Panc1 (cell line): ENCODE measurements at places on chromosomes 4 and X. TPM values are rescaled to one million over a fixed set of nuclear protein-coding genes. Genes with fewer than 3 reads are reported as not detected.

GRCh38 chrX:38929966-38930421 is 128.7 kb downstream of the MID1IP1 start:
- H3K27ac ChIP-seq, result no peak overlapping the region
- H3K4me1 ChIP-seq, result no peaks in the 10 kb centered on the region
- no peaks in the 10 kb centered on the region for H3K27me3 ChIP-seq
- no peak for DNase-seq
- no peak overlapping the region for H3K4me3 ChIP-seq

DNA sequence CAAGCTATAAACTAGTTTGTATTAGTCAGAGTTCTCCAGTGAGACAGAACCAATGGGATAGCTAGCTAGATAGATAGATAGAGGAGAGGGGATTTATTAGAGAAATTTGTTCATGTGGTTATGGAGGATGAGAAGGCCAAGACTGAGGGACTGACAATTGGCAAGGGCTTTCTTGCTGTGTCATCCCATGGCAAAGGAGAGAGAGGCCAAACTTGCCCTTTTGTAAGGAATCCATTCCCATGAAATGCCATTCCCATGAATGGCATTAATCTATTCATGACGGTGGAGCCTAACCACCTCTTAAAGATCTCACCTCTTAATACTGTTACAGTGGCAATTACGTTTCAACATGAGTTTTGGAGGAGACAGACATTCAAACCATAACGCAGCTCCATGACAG is 58.1 kb downstream of the LINC00632 start:
- no peaks in the 10 kb centered on the region for H3K4me1 ChIP-seq
- DNase-seq, result no peak
- H3K4me3 ChIP-seq, result no peak overlapping the region
- H3K36me3 ChIP-seq, result no peaks in the 10 kb centered on the region

DNA sequence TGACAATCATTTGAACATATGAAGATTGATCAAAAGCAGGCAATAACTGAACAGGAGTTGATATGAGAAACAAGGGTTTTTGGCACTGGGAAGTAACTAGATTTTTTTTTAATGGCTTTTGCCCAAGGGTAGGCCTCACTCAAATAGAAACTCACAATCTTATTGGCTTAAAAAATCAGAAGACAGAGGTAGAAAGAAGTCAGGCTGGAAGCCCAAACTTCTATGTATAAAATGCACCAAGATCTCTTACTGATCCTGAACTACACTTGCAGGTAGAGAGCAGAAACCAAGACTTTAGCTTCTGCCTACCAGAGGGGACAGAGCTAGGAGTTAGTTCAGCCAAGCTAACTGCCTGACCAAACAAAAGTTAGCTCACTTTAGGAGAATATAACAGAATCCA is 74.9 kb downstream of the ADGRA3 start:
- H3K27ac ChIP-seq, result no peak overlapping the region
- H3K4me1 ChIP-seq, result no peaks in the 10 kb centered on the region
- no peaks in the 10 kb centered on the region for H3K27me3 ChIP-seq
- H3K36me3 ChIP-seq, result peaks cover 6% of the 10 kb centered on the region
- no peak overlapping the region for H3K4me3 ChIP-seq

GRCh38 chr4:81632581-81633299 is 161.0 kb upstream of the RASGEF1B start:
- H3K4me1 ChIP-seq, result no peaks in the 10 kb centered on the region
- H3K4me3 ChIP-seq, result no peak overlapping the region
- H3K27me3 ChIP-seq, result no peaks in the 10 kb centered on the region
- DNase-seq, result no peak
- H3K27ac ChIP-seq, result no peak overlapping the region

GRCh38 chr4:94409962-94410361 is 41.8 kb upstream of the PDLIM5 start:
- H3K4me1 ChIP-seq, result no peaks in the 10 kb centered on the region
- no peak overlapping the region for H3K4me3 ChIP-seq
- DNase-seq, result no peak
- no peaks in the 10 kb centered on the region for H3K27me3 ChIP-seq
- no peak overlapping the region for H3K27ac ChIP-seq

GRCh38 chr4:181008164-181008563 is 1235.0 kb upstream of the TENM3 start:
- DNase-seq, result no peak
- H3K27me3 ChIP-seq, result no peaks in the 10 kb centered on the region
- no peak overlapping the region for H3K27ac ChIP-seq
- no peaks in the 10 kb centered on the region for H3K36me3 ChIP-seq

GRCh38 chr4:45120163-45120562 is 393.8 kb upstream of the GNPDA2 start:
- H3K27ac ChIP-seq, result no peak overlapping the region
- no peak for DNase-seq
- no peaks in the 10 kb centered on the region for H3K36me3 ChIP-seq
- no peaks in the 10 kb centered on the region for H3K27me3 ChIP-seq

DNA sequence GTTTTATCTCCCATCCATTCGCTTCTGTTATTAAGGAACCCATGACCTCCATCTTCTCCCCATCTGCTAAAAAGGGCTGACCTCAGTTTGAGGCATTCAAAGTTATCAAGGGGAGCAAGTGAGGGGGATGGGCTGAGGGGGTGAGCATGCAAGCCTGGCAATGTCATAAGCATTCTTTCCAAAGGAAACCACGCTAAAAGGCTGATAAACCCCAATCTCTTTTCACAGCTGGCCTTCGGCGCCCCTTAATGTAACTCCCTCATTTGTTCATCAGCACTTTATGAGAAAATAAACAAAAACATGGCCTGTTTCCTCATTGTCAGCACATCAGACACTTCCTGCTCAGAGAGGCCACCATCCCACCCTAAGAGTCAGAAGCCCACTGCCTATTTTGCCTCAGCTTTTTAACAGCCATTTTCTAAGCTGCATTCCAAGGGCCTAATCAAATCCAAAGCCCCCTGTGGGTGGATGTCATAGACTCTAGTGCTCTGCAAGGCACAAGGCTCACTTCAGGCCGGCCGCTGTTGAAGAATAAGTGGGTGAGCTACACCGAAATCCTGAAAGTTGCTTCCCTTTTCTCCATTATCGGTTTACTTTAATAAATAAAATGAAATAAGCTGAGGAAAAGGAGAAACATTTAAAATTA is 92.0 kb upstream of the SRD5A3 start:
- no peak for DNase-seq
- H3K4me1 ChIP-seq, result no peaks in the 10 kb centered on the region

DNA sequence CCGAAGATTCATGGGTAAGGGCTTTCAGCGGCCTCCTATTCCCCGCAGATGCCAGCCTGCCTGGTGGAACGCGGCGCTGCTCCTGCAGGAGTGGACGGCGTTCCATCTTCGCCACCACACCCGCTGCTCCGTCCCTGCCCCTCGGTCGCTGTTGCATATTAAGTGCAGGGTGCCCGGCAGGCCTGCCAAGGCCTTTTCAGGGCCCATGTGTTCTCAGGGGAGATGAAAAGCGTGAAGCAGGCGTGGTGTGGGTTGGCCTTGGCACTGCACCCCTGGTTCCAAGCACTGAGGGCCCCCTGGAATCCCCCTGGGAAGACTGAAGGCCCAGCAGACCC is 52.0 kb downstream of the SORCS2 start:
- no peaks in the 10 kb centered on the region for H3K4me1 ChIP-seq
- no peak overlapping the region for H3K4me3 ChIP-seq
- no peak for DNase-seq
- H3K27ac ChIP-seq, result no peak overlapping the region
- H3K27me3 ChIP-seq, result no peaks in the 10 kb centered on the region

DNA sequence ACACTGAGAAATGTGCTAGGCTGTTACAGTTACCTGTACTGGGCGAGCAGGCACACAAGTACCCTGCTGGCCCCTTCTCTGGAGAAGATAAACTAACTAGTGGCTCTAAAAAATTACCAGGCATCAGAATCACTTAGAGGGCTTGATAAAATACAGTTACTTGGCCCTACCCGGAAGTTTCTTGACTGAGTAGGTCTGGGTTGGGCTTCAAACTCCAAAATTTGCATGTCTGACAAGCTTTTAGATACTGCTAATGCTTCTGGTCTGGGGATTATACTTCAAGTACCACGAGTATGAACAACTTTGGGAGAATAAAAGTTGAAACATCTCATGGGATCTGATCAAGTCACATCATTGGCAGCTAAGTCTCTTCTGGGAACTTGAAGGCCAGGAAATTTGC is 30.8 kb downstream of the CEP135 start:
- H3K4me3 ChIP-seq, result no peak overlapping the region
- H3K4me1 ChIP-seq, result no peaks in the 10 kb centered on the region
- no peak for DNase-seq
- H3K27me3 ChIP-seq, result no peaks in the 10 kb centered on the region

- no peaks in the 10 kb centered on the region for H3K4me1 ChIP-seq
- H3K27ac ChIP-seq, result no peak overlapping the region
- H3K27me3 ChIP-seq, result no peaks in the 10 kb centered on the region
- no peak for DNase-seq
Measured at GRCh38 chr4:147285751-147286150, 195.1 kb upstream of the EDNRA start.

- DNase-seq, result no peak
- no peaks in the 10 kb centered on the region for H3K27me3 ChIP-seq
- H3K27ac ChIP-seq, result no peak overlapping the region
- H3K36me3 ChIP-seq, result no peaks in the 10 kb centered on the region
- no peaks in the 10 kb centered on the region for H3K4me1 ChIP-seq
- no peak overlapping the region for H3K4me3 ChIP-seq
Measured at GRCh38 chr4:94516999-94517398, 65.3 kb downstream of the PDLIM5 start.

Gene ADH6
- 0.18 TPM for total RNA-seq

Gene MMAA
- total RNA-seq, result 2.2 TPM

Gene RHOXF1
- total RNA-seq, result 0.41 TPM

Gene FRAS1
- total RNA-seq, result 0.23 TPM

Gene PDZD11
- 102 TPM for total RNA-seq

Gene MAGEB17
- total RNA-seq, result not detected

Gene SFRP2
- 0.26 TPM for total RNA-seq

Gene CDKL2
- 5.7 TPM for total RNA-seq

Gene USP17L21
- total RNA-seq, result not detected

Gene GABRB1
- not detected for total RNA-seq
